Stimulated activated CD4-positive, alpha-beta T cell treated with anti-CD3 and anti-CD28 coated beads, TNF-alpha, amount 100 ng/mL, for 24 hours (primary cell): ENCODE measurements at places on chromosomes 3 and 15.

DNA sequence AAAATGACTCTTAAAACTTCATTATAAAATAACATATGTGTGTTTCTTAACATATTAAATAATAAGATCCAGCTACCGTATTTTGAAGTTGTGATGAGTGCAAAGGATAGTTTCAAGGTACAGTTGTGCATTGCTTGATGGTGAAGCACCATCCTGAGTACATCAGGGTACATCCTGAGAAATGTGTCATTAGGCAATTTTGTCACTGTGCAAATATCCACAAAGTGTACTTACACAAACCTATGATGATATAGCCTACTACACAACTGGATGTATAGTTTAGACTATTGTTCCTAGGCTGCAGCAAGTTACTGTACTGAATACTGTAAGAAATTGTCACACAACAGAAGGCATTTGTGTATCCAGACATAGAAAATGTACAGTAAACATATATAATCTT lies 20.8 kb upstream of the TM4SF1 start:
- no peak for DNase-seq

- no peak for DNase-seq
Measured at GRCh38 chr3:129596194-129597086, 10.0 kb downstream of the PLXND1 start.

GRCh38 chr3:25478964-25479726 lies 51.1 kb downstream of the RARB start:
- DNase-seq: no peak

DNA sequence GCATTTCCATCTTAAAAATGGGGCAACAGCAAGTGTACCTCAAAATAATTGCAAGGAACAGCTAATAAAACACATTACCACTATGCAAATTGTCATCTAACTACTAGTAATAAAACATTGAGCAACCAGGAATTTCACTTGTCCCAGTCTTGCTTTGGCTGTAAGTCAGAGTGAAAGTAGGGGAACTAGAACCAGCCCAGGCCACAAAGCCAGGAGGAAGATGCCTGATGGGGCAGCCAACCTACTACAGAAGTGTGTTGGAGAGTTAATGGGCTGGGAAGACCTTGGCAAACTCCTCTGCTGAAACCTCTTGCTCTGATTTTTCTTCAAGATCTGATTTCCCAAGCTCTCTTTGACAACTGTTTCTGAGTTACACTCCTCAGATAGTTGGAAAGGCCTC lies 40.2 kb upstream of the LPP start:
- DNase-seq: no peak
